ENCODE measurements at places on chromosomes 7 and 10. TPM values are rescaled to one million over a fixed set of nuclear protein-coding genes. Genes with fewer than 3 reads are reported as not detected.

ACTL6B gene
- total RNA-seq, result not detected

ZMIZ2 gene
- 13.5 TPM for total RNA-seq

PNLIP gene
- not detected for total RNA-seq

HIPK2 gene
- total RNA-seq, result 85.4 TPM

AGR2 gene
- total RNA-seq, result not detected

WASHC2A gene
- 29.3 TPM for total RNA-seq

LMOD2 gene
- total RNA-seq, result not detected

VWC2 gene
- total RNA-seq, result under 0.01 TPM

TEX36 gene
- not detected for total RNA-seq

ADRA2A gene
- 35.6 TPM for total RNA-seq

FAM241B gene
- 0.84 TPM for total RNA-seq

STEAP2 gene
- 84.7 TPM for total RNA-seq

GSTO2 gene
- 1.4 TPM for total RNA-seq

TRIM50 gene
- total RNA-seq, result 0.47 TPM

MYO1G gene
- total RNA-seq, result 4.9 TPM
